ENCODE measurements at places on chromosomes 3 and 15. TPM values are rescaled to one million over a fixed set of nuclear protein-coding genes. Genes with fewer than 3 reads are reported as not detected.

TSEN2 gene
- polyA plus RNA-seq = 22.3 TPM

SLC2A2 gene
- not detected for polyA plus RNA-seq

DBR1 gene
- 8.1 TPM for polyA plus RNA-seq

HHLA2 gene
- polyA plus RNA-seq = 0.08 TPM

FBXL2 gene
- 1.4 TPM for polyA plus RNA-seq

ITIH1 gene
- not detected for polyA plus RNA-seq

SPTSSB gene
- polyA plus RNA-seq = not detected

Measured in heart left ventricle (tissue), 16 donors.